ENCODE measurements at places on chromosomes 1 and 21.
A peak's percentile ranks its signal among the peaks of the same experiment; 100 is the strongest.

- no peak for DNase-seq
Observed at GRCh38 chr1:52145137-52145536, 3.2 kb downstream of the ZFYVE9 start.

GRCh38 chr1:183242556-183242955 lies 56.5 kb downstream of the LAMC2 start:
- DNase-seq: no peak

DNA sequence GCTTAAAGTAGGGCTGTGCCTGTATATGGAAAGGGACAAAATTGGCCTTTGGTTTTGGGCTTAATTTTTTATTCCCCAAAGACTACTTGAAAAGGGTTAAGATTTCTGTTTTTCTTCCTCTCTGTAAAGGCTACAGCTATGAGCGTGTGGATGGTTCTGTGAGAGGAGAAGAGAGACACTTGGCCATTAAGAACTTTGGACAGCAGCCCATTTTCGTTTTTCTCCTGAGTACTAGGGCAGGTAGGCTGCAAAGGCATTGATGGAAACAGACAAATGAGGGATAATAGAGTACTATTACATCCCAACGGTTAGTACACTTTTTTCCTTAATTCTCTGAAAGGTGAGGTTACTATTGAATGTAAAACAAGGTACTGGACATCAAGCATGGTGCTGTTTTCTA lies 29.6 kb downstream of the CHD1L start:
- DNase-seq: no peak

DNA sequence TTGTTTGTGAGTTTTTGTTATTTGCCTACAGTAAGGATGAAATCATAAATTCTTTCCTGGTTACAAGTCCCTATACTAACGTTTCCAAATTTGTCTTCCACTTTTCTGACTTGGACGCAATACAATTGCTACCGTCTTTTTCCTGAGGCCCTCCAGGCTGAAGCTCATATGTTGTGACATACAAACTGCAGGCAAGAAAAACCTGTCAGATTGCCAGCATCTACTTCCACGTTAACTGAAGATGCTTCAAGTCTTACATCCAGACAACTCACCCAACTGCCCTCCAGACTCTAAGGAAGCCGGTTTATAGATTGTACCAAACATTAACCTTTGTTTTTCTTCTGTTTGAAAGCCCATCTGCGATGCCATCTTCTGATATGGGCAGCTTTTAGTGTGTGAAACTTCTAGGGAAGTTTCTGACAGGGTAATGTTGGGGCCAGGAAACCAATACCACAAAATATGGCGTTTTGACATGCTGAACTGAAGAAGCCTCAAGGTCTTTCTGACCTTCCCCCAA lies 21.4 kb upstream of the RNF11 start:
- no peak for DNase-seq

- no peak for DNase-seq
Observed at GRCh38 chr1:13832100-13832499, 132.1 kb downstream of the PRDM2 start.

GRCh38 chr1:112697781-112698201 lies 9.1 kb downstream of the RHOC start:
- no peak for DNase-seq

- no peak for DNase-seq
Observed at GRCh38 chr1:121538943-121539575, 354.3 kb downstream of the SRGAP2C start.

DNA sequence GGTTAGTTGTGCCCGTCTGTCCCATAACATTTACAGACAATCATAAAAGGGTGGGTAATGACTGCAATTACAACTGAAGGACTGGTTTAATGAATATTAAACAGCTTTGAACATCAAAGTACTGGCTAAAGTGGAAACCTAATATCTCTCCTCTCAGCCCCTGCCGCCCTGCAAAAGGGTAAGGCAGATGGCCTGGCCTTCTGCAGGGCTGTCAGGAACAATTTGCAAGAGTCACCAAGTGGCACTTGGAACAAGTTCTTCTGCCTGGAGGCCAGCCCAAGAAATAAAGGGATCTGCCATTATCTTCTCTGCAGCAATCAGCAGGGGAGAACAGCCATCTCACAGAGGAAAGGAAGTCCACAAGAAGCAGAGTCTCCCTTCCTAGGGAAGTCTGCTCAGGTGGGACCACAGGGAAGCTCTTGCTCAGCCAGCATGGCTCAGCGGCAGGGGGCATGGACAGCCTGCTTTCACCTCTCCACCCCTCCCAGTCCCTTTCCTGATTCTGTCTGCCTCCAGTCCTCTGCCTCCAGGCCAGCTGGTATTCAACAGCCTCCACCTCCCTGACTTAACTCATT lies 96.1 kb downstream of the TRABD2B start:
- no peak for DNase-seq

- no peak for DNase-seq
Observed at GRCh38 chr21:33070998-33071769, 1.2 kb downstream of the OLIG1 start.

DNA sequence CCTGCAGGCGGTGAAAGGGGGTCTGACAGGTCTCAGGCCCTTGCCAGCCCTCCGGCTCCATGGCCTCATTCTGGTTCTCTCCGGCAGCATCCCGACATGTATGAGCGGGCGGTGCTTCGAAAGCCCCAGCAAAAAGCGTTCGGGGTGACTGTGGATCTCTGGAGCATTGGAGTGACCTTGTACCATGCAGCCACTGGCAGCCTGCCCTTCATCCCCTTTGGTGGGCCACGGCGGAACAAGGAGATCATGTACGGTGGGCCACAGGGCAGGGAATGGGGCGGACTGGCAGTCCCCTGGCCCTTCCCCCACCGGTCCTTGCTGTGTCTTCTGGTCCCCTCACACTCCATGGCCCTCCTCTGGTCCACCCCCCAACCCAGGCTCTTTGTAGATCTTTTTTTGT lies 6.3 kb downstream of the IKBKE start:
- no peak for DNase-seq

GRCh38 chr1:167293057-167293456 lies 72.4 kb downstream of the POU2F1 start:
- no peak for DNase-seq

GRCh38 chr1:202056644-202057334 lies 46.4 kb downstream of the ELF3 start:
- DNase-seq: no peak

DNA sequence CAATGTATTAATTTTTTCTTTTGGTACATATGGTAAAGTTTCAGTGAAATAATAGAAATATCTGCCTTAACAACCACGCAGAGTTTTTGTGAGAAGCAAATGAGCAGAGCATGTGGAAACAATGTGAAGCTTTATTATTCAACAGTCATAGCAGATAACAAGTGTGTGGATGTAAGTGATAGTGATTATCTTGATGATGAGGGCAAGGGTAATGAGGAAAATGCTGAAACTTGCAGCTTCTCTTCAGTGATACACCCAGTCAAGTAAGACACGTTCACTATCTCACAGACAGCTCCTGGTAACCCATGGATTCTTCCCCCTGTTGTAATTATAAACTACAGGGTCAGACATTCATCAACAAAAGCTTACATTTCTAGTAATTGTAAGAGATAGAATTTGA lies 14.6 kb upstream of the OR2L5 start:
- no peak for DNase-seq

- DNase-seq: no peak
Observed at GRCh38 chr21:46253610-46254124, 25.1 kb upstream of the LSS start.

DNA sequence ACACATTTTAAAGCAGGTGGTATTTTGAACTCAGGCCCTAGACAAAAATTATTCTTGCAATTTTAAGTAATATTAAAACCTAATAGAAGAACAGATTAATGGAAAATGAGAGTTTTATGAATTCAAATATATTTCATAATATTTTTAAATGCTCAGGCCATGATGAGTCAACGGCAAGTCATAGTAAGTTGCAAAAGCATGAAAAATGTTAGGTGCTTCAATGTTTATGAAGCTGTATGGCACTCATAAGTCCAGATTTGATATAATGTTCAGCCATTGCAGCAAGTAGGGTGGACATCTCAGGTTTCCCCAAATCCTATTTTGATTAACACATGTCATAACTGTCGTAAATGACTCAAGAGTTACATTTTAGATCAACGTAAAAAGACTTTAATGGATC lies 112.6 kb downstream of the GRIK1 start:
- DNase-seq: no peak

DNA sequence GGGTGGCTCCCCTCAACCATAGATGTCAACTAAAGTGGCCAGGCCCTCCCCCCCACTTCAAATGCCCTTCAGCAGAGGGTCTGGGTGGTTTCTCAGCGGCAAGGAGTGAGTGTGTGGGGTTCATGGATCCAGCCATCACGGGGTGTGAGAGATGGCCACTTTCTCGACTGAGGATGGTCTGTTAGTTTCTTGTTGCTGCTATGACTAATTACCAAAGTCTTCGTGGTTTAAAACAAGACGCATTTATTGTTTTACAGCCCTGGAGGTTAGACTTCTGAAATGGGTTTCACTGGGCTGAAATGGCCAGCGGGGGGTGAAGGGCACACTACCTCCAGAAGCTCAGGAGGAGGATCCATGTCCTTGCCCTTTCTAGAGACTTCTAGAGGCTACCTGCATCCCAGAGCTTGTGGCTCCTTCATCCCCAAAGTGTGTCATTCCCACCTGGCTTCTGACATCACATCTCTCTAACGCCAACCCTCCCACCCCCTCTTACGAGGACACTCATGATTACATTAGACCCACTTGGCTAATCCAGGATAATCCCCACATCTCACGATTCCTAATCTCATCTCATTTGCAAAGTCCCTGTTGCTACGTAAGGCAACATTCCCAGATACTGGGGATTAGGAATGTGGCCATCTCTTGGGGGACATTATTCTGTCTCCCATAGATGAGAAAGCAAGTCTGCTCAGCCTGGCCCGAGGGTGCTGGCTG lies 53.0 kb downstream of the EPHB2 start:
- no peak for DNase-seq

DNA sequence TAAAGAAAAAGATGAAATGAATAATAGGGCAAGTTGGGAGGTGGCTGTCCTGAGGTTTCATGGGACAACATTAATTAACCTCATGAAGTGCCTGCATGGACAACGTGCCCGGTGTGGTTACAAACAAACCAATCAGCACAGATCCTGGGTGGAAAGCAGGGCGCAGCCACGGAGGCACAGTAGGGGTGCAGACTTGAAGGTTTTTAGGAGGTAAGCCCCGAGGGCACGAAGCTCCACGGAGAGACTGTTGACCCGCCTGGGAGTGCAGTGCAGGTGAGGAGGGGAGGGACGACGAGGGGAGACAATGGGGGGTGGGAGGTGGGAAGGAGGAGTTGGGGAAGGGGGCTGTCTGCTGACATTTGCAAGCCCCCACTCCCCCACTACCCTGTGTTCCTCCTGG lies 2.3 kb upstream of the RIPK4 start:
- DNase-seq: no peak

DNA sequence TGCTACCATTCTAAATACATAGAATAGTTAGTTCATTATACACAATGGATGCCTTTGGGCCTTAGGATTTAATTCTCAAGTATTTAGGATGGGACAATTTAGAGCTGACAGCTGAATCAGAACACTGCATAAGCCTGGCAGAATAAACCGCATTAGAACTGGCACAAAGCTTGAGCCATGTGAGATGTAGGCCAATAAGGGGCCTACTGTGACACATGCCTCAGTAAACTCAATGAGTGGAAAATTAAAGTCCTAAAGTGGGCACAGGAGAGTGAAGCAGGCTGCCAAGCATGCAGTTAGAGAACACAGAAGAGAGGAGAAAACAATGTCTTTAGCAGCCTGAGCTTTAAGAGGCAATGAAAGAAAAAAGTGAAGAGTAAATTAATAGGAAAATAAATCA lies 24.3 kb downstream of the SCYL3 start:
- no peak for DNase-seq

DNA sequence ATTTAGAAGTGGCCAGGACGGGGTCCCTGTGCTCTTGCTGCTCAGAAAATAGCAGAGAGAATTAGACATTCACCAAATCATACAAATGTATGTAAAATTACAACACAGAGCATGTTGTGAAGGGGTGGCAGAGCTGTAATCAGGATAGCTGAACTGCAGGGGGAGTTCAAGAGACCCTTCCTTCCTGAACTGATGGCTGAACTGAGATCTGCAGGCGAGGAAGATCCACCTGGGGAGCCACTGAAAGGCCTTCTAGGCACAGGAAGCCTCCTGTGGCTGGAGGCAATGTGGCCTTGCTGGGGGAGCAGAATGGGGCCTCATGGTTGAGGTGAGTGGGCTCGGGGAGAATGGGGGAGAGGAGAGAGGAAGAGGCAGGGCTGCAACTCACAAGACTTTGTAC lies 216.5 kb downstream of the PRDM2 start:
- no peak for DNase-seq

DNA sequence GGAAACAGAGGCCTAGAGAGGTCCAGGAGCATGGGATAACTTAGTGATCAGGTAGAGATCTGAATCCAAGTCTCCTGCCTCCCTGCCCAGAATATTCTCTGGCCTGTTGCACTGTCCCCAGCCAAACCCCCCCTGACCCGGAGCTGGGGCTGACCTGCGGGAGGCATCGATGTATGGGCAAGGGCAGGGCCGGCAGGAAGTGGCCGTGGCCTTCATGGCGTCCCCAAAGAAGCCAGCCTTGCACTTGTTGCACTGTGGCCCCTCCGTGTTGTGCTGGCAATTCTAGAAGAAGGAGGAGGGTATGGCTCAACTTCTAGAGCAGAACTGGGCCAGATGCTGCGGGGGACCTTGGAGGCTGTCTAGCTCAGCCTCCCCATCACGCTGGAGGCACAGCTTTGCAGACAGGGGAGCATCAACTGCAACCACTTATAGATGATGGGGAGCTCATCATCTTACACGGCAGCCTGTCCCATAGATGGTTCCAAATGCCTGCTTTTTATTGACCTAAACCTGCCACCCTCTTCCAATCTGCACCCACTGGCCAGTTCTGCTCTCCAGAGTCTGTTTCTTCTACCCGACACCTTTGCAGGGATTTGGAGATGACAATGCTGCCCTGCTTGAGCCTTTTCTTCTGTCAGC lies 58.2 kb downstream of the HSPG2 start:
- no peak for DNase-seq

DNA sequence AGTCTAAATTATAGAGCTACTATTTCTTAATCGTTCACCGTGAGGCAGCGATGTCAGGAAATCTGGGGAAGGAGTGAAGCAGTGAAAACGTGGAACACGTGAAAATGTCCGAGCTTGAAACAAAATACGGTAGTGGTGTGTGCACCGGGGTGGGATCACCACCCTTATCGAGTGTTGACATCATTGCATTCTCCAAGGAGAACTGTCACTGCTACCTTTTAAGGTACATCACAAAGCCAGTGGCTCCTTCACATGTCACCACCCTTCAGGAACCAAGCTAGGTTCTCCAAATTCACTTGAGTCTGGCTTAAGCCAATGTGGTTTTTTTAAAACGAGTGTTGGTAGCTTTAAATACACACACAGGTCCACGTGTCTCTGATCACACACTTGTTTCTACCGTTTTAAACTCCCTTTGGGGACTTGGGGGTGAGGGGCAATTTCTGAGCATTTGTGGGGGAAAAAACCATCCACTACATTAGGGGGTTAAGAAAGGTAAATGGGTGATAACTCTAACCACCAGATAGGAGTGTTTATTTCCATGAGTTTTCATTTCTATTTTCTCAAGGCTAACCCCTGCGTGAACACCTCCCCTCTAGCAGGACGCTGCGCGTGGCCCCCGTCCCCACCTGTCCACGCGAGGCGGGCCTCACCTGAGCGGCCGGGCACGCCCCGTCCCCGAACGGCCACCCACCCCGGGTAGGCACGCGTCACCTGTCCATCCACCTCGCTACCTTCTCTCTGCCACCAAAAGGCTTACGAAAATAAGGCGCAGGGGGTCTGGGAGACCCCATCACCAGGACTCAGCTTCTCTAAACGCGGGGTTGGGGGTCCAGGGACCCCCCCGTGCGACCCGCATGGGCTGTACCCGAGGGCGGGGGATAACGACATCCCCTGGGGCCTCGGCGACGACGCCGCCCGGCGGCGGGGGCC lies 978 bp downstream of the PRDM15 start:
- DNase-seq: peak; percentile 43

- peak; percentile 15 for DNase-seq
Observed at GRCh38 chr1:24641646-24642151, 1.4 kb upstream of the SRRM1 start.

Data from CD4-positive, alpha-beta T cell (primary cell).